Ureter (tissue), 1 donor: ENCODE measurements at places on chromosomes 16 and 17. TPM values are rescaled to one million over a fixed set of nuclear protein-coding genes. Genes with fewer than 3 reads are reported as not detected.

The SAMD14 gene
- 5.5 TPM for total RNA-seq

DNA sequence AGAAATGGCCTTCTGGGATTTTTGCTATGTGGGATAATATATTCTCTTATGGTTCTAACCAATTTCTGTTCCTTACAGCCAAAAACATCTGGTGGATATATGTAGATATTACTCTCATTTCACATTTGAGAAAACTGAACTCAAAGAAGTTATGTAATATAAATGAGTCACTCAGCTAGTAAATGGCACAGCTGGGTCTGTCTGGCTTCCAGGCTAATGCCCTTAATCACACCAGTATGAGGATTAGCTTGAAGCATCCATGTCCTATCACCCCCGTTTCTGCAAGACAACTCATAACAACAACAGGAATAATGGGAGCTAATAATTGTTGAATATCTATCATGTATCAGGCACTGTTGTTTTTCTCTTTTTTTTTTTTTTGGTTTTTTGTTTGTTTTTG is 34.4 kb upstream of the USP7 start:
- no peak for DNase-seq

GRCh38 chr16:67435758-67436164 is 4.8 kb downstream of the HSD11B2 start:
- no peak for DNase-seq

- peak; percentile 91 for DNase-seq
Measured at GRCh38 chr17:7046127-7046724, 2.3 kb upstream of the SLC16A11 start.

DNA sequence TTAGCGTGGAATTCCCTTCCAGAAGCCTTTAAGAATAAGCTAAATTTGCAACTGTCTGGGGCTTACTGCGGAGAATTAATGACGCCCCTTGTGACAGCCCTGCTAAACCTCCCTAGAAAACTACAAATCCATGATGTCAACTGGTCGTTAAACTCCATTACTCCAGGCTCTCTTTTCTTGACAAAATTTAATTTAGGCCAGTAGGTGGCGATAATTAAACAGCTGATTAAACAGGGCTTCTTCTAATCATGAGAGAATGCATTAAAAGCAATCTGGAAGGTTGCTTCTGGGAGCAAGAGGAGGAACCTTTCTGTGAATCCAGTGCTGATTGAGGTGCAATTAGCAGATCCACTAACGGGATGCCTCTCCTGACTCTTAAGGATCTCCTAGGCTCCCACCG is 8.1 kb upstream of the NLRP1 start:
- no peak for DNase-seq
